ENCODE measurements at places on chromosomes 16 and 17. TPM values are rescaled to one million over a fixed set of nuclear protein-coding genes. Genes with fewer than 3 reads are reported as not detected.

DNAH3 gene
- 0.25 TPM for polyA plus RNA-seq

CTRB1 gene
- polyA plus RNA-seq: not detected

KRTAP4-6 gene
- polyA plus RNA-seq: not detected

FXR2 gene
- 54.2 TPM for polyA plus RNA-seq

RFNG gene
- polyA plus RNA-seq: 42.6 TPM
